Naive thymus-derived CD8-positive, alpha-beta T cell (primary cell): ENCODE measurements at places on chromosomes 7 and 10.

- peak; percentile 45 for DNase-seq
These were observed 932 bp downstream of the ESYT2 start for GRCh38 chr7:158828133-158829020.

DNA sequence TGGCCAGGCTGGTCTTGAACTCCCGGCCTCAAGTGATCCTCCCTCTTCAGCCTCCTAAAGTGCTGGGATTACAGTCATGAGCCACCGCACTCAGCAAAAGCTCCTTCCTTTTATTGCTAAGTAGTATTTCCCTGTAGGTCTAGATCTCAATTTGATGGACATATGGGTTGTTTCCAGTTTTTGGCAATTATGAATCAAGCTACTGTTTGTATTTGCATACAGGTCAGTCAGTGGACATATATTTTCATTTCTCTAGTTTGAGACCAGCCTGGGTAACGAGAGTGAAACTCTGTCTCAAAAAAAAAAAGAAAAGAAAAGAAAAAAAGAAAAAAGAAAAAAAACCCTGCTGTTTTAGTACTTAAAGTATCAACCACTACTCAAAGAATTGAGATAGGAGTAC, 6.4 kb upstream of the PRKRIP1 start:
- DNase-seq, result no peak

- no peak for DNase-seq
These were observed 49.5 kb upstream of the SLC29A3 start for GRCh38 chr10:71269301-71270288.

GRCh38 chr7:136163340-136163801, 186.2 kb upstream of the MTPN start:
- no peak for DNase-seq

GRCh38 chr10:50614444-50615137, 9.2 kb downstream of the SGMS1 start:
- DNase-seq, result no peak

GRCh38 chr10:26479766-26480492, 41.8 kb downstream of the APBB1IP start:
- DNase-seq, result peak; percentile 36

- no peak for DNase-seq
These were observed 32.8 kb downstream of the KCNH2 start for GRCh38 chr7:150945171-150945852.

DNA sequence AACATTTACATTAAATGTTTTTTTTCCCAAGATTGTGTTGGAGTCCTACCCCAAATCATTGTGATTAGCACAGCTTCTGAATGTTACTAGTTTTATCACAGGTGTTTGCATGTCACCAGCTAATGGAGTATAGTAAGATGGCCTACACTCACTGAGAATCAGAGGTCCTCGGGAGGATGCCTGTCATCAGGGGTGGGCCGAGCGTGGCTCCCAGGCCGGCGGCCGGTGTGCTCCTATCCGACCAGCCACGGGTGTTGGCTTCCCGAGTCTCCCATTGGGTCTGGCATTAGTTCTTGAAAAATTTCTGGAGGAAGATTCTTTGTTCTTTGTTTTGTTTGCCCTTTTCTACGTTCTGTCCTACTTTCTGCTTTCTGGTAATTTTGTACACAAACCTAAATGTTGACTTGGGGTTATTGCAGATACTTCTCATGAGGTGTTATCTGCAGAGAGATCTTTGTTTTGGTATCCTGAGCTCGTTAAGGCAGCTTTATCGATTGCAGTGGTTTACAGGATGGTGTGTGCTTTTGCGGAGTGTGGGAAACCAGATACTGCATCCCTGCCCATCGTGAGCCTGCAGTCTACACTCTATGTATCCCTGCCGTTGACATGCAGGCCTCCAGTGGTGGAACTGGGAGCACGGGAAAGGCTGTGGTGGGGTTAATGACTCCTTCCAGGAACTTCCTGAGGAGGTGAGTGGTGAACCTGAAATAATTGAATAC, 67.3 kb upstream of the DNAJB6 start:
- DNase-seq, result no peak

DNA sequence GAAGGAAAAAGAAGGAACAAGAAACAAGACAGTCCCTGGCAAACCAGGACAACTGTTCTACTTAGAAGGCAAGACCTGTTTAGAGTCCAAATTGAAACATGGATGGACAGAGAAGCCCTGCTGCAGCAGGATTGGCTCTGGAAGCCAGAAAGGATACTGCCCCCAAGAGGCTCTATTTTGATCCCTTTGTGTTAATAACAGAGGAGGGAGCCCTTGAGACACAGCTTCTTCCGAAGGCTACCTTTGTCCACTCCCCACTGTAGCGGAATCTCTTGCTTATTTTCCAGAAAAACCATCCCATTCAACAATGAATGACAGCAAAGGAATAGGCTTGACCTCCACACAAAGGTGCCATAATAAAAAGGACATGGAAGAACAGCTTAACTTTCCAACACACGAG, 120.3 kb upstream of the FOXK1 start:
- DNase-seq, result no peak

DNA sequence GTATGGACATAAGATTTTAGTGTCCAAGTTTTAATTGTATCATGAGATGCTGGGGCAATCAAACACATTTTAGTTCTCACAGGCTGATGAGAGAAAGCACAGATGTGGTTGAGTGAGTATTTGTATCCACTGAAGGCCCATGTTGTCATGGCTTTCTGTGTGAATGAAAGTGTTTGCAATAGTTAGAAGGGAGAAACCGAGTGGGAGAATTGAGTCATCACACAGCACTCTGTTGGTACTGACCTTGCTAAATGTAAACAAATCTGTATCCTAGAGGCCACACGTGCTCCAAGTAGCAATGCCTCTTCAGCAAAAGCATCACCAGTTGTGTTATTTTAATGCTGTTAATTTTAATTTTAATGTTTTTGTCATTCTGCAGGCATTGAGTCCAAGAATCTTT, 121.2 kb downstream of the EMX2 start:
- DNase-seq, result no peak

DNA sequence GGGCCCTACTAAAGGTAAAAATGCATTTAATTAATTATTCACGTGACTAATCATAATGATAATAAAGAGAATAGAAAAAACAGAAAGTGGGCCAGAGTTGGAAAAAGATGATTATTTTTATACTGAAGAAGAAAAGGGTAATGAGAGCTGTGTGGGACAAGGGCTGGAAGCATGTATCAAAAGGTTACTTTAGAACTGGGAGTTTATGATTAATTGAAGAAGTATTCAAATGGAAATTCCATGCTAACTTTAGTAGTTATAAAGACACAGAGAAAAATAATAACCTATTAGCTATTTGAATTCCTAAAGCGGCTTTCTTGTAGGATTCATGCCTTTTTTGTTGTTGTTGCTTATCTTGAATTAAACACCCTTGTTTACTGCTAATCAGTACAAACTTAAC, 49.9 kb downstream of the MKX start:
- DNase-seq, result no peak

GRCh38 chr7:7272294-7272693, 90.0 kb downstream of the C1GALT1 start:
- no peak for DNase-seq

- DNase-seq, result no peak
These were observed 24.7 kb upstream of the SEM1 start for GRCh38 chr7:96734343-96734742.

DNA sequence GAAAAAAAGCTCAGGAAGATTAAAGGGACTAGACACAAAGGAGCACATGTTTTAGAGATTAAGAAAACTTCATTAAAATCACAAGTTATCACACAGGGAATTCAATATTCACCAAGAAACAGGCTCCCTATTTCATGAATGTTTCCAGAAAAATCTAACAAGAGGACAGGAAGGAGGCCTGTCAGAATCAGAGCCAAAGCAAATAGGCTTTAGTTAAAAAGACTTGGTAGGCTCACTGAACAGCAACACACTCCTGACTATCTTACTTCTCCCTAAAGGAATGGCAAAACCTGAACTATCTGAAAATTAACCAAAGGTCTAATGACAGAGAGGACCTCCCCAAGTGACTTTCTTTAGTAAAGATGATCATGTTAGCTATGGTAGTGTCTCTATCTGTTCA, 188.3 kb upstream of the MEOX2 start:
- no peak for DNase-seq

GRCh38 chr7:94436018-94436604, 41.4 kb downstream of the COL1A2 start:
- DNase-seq, result peak; percentile 38

- DNase-seq, result no peak
These were observed 111.8 kb downstream of the EGFR start for GRCh38 chr7:55130395-55131141.

DNA sequence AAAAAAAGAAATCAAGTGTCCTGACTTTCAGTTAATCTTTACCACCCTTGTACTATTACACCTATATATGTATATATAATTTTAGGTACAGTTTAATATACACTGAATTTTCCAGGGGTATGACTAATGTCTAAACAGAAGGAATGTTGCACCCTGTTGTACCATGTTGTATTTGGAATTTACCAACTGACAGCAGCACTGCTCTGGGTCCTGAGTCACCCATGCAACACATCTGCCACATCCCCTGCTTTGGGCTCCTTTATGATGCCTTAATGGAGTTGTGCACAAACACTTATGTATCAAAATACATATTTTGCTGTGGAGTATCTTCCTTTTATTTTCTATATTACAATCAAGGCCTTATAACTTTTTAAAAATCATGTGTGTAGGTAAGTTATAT, 21.2 kb downstream of the YAE1 start:
- no peak for DNase-seq

DNA sequence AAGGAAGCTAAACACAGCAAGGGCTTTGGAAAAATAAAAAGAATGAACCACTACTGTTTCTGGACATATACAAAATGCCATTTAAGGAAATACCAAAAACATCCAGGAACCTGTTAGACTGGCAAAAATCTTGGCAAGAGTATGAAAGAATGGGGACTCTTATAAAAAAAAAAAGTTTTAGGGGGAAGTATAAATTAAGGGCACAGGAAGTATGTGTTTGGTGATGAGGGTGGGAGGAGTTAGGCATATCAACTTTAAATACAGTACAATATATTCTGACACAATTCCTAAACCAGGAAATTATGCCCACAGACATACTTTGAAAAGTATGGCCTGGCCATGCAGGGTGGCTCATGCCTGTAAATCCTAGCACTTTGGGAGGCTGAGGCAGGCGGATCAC, 74.2 kb downstream of the WAPL start:
- no peak for DNase-seq

DNA sequence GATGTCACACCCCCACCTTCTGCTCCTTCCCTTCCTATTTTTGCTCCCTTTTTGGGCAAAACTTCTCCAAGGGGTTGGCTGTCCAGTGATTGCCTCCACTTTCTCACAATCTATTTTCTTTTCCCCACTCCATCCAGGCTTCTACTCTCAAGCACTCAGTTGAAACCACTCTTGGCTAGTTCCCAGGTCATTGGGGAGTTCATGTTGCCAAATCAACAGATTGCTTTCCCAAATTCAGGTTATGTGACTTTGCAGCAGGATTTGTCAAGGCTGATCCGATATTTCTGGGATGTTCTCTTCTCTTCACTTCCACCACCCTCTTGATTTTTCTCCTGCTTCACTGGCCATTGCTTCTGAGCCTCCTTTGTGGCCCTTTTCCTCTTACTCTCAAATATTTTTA, 258.7 kb upstream of the SLC26A5 start:
- DNase-seq, result no peak

DNA sequence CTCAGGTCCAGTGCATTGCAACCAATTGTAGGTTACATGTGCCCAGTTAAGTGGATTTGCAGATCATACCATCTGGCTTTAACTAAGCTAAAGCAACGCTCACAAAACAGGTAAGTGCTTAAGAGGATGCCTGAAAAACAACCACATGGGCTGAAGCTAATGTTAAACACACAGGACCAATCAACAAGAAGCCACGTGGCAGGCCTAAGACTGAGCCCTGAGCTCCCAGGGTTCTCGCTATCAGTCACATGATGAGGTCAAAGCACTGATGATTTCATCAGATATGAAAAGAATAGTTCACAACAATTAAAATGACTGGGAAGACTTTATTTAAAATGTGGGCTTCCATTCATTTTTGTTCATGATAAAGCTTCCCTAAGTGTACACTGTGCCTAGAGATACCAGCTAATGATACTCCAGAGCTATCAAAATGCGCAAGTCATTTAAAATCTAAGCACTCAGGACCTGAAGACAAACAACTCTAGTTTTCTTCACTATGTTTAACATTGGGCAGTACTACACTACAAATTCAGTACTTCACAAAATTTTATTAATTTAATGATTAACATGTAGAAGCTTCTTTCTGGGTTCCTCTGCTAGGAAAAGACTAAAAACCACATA, 90.6 kb downstream of the PIP4K2A start:
- no peak for DNase-seq

DNA sequence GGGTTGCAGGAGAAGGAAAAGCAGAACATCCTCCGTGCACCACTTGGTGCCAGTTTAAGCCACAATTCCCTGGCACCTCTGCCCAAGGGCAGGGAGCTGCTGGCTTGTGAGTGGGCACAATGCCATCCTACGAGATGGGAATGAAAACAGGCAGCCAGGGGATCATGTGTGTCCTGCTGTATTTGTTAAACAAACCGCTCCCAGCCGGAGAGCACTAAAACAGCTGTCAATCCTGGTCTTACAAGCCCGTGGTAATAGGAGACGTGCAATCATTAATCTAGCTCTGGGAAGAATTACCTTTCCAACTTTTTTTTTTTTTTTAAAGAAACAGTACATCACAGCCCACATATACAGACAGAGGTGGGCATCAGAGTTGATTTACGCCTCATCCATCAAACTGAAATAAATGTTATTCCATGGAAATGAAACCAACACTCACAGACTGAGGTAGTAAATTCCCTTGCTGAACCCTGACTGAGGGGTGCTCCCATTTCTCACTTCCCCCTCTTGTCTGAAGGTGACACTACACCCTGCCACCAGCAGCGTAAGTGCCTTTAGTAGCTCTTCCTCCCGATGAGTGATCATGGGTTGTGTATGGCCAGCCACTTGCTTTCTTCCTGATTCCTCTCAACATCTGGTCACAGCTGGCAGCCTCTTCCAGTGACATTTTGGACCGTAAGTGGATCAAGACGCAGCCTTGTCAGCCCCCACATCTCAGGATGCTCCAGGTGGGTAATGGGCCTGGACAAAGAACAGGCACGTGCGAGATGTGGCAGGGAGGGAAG, 143.8 kb downstream of the TEX36 start:
- no peak for DNase-seq

GRCh38 chr10:97003804-97004201, 171.7 kb downstream of the LCOR start:
- no peak for DNase-seq

DNA sequence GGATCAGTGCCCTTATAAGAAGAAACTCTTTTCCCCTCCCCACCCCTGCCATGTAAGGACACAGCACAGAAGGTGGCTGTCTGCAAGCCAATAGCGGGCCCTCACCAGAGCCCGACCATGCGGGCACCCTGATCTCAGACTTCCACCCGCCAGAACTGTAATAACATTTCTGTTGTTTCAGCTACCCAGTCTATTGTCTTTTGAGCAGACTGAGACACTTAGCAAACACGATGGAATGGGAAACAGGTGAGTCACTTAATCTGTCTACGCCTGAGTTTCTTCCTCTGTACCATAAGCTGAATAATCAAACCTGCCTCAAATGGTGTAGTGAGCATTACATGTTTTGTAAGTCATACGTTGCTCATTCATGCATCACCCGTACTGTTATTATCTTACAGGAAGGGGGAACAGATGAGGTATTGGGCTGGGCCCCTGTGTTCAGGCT, 58.2 kb downstream of the STRA8 start:
- DNase-seq, result no peak
